SJSA1 (cell line): ENCODE measurements at places on chromosomes 2 and 18. TPM values are rescaled to one million over a fixed set of nuclear protein-coding genes. Genes with fewer than 3 reads are reported as not detected.

C2orf81 gene
- 0.34 and 1.3 TPM in 2 replicates for total RNA-seq

GRCh38 chr18:12405066-12405465, 2.7 kb upstream of the PRELID3A start:
- DNase-seq, result no peak
- H3K4me3 ChIP-seq, result no peak overlapping the region
- no peaks in the 10 kb centered on the region for H3K27me3 ChIP-seq
- H3K36me3 ChIP-seq, result no peaks in the 10 kb centered on the region
- no peak overlapping the region for H3K27ac ChIP-seq

DNA sequence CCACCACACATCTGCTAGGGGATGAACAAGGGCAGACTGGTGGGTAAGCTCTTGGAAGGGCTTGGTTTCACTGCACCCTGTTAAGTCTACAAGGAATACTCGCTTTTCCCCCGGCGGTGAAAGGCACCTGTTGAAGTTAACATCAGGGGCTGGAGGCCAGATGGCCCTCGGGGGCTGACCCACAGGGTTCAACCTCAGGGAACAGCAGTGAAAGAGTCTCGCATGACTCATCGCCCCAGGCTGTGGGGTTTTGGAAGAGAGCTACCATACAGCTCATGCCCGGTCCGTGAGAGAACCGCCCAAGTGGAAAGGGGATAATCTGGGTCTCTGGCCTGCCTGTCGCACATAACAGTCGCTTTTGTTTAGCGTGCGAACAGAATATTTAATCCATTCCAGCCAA, 748.0 kb downstream of the DPP10 start:
- no peaks in the 10 kb centered on the region for H3K36me3 ChIP-seq
- no peaks in the 10 kb centered on the region for H3K4me1 ChIP-seq
- H3K27ac ChIP-seq, result no peak overlapping the region
- no peak overlapping the region for H3K4me3 ChIP-seq

GRCh38 chr2:15331787-15332186, 229.3 kb downstream of the NBAS start:
- no peaks in the 10 kb centered on the region for H3K4me1 ChIP-seq
- H3K36me3 ChIP-seq, result peaks cover 13% of the 10 kb centered on the region
- H3K4me3 ChIP-seq, result no peak overlapping the region
- H3K27ac ChIP-seq, result no peak overlapping the region
- DNase-seq, result no peak
- no peaks in the 10 kb centered on the region for H3K27me3 ChIP-seq

ABCB11 gene
- not detected in 2 replicates for total RNA-seq

TEX44 gene
- total RNA-seq, result not detected in 2 replicates

DNA sequence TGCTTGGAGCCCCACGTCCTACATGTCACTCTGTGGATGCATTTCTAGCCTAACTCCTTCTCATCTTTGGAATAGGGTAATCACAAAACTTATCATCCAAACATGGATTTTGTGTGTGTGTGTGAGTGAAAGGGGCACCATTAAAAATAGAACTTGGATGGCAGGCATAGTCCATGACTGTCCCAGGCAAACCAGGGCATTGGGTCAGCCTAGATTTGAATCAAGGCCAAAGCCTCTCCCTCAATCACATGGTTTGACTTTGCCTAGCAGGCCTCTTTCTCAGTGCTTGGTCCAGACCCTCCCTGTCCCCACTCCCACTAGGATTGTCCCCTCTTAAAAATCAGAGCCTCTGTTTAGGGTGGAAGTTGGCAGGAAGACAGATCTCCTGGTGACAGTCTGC, 67.4 kb upstream of the BCL2L11 start:
- no peaks in the 10 kb centered on the region for H3K36me3 ChIP-seq
- no peak for DNase-seq
- H3K27me3 ChIP-seq, result peaks cover 8% of the 10 kb centered on the region
- no peak overlapping the region for H3K27ac ChIP-seq
- H3K4me3 ChIP-seq, result no peak overlapping the region
- no peaks in the 10 kb centered on the region for H3K4me1 ChIP-seq

DOK6 gene
- total RNA-seq, result not detected in 2 replicates

DNA sequence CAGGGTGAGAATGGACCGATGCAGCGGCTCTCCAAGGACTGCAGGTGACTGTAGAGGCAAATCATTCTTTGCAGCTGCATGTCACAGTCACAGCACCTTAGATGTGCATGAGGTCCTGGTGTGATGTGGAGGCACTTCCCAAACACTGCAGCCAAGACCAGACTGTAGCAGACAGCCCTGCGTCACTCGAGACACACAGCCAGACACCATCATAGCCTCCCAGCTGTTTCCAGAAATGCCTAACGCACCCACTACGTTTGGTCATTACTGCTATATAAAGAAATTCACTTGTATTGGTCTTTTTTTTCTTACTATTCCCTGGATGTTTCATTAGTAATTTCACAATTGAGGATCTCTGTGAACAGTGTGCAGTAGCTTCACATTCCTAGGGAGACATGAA, 60.9 kb downstream of the SH3YL1 start:
- no peak overlapping the region for H3K4me3 ChIP-seq
- H3K27me3 ChIP-seq, result no peaks in the 10 kb centered on the region
- no peaks in the 10 kb centered on the region for H3K36me3 ChIP-seq
- DNase-seq, result no peak
- H3K4me1 ChIP-seq, result no peaks in the 10 kb centered on the region
- no peak overlapping the region for H3K27ac ChIP-seq

GRCh38 chr2:23814963-23815362, 112.0 kb downstream of the ATAD2B start:
- H3K4me3 ChIP-seq, result no peak overlapping the region
- no peaks in the 10 kb centered on the region for H3K4me1 ChIP-seq
- no peak overlapping the region for H3K27ac ChIP-seq
- peaks cover 11% of the 10 kb centered on the region; the same call in 1 of the 2 replicates for H3K36me3 ChIP-seq
- no peaks in the 10 kb centered on the region for H3K27me3 ChIP-seq

- no peak for DNase-seq
- H3K36me3 ChIP-seq, result peaks cover 7% of the 10 kb centered on the region; the same call in 1 of the 2 replicates
- no peaks in the 10 kb centered on the region for H3K27me3 ChIP-seq
- H3K4me3 ChIP-seq, result no peak overlapping the region
- H3K27ac ChIP-seq, result no peak overlapping the region
Measured at GRCh38 chr2:120251078-120251477, 1.6 kb upstream of the RALB start.

NTSR2 gene
- not detected in 2 replicates for total RNA-seq

DNA sequence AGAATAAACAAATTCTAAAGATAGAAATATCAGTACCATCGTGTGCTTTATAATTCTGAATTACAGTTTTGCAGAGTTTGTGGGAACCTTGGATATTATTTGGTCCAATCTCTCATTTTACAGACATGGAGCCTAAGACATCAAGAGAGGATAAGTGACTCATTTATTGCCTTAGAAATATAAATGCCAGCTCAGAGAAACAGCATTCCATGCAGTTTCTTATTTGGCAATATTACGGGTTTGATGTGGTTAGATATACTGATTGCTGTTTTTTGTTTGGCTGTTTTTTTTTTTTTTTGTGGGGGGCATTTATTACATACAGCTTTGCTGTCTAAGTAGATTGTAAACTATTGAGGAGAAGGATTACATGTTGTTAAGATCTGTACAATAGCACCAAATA, 1241.1 kb upstream of the LRRTM1 start:
- no peak for DNase-seq
- H3K4me3 ChIP-seq, result no peak overlapping the region
- no peak overlapping the region for H3K27ac ChIP-seq

SCN2A gene
- 0.05 TPM in 1 of 2 replicates, not detected in the other for total RNA-seq

GRCh38 chr2:55022476-55022875, 27.8 kb downstream of the RTN4 start:
- H3K4me1 ChIP-seq, result peaks cover 33% of the 10 kb centered on the region
- H3K4me3 ChIP-seq, result no peak overlapping the region
- H3K36me3 ChIP-seq, result peaks cover 66% of the 10 kb centered on the region
- no peak for DNase-seq

AMER3 gene
- total RNA-seq, result not detected in 2 replicates
